ENCODE measurements at places on chromosomes 16 and 17. TPM values are rescaled to one million over a fixed set of nuclear protein-coding genes. Genes with fewer than 3 reads are reported as not detected.

Gene ZNF747
- 5.7 TPM for total RNA-seq

Gene MYH11
- 0.07 TPM for total RNA-seq

Gene TAT
- total RNA-seq: 0.07 TPM

Gene GGNBP2
- total RNA-seq: 80.0 TPM

Gene CETP
- total RNA-seq: not detected

Gene TBC1D3G
- not detected for total RNA-seq

Gene TNFRSF17
- total RNA-seq: not detected
